Stimulated activated CD4-positive, alpha-beta T cell treated with anti-CD3 and anti-CD28 coated beads, Interleukin-2, amount 100 ng/mL, for 24 hours (primary cell): ENCODE measurements at places on chromosomes 4 and X.

DNA sequence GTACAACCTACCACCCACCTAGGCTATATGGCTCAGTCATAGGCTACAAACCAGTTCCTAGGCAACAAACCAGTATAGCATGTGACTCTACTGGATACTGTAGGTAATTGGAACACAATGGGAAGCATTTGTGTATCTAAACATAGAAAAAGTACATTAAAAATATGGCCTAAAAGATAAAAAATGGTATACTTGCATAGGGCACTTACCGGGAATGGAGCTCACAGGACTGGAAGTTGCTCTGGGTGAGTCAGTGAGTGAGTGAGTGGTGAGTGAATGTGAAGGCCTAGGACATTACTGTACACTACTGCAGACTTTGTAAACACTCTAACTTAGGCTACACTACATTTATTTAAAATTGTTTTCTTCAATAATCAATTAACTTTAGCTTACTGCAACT lies 139.2 kb upstream of the RBPJ start:
- DNase-seq: no peak

GRCh38 chr4:158146736-158147135 lies 26.1 kb downstream of the GASK1B start:
- DNase-seq: no peak

DNA sequence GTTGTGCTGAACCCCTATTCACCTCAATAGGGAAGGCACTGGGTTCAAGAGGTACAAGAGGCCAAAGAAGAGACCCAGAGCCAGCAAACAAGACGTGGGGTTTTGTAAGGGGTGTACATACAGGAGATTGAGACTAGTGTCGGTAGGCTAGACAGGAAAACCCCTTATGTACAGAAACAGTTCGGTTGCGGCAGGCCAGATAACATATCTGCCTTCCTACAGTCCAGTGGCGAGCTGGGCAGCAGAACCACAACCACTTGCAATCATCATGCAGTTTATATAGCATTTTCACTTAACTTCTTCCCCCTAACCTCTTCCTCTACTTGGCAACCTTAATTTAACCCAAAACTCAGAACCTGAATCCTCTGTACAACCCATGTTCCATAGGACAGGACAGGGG lies 422.2 kb downstream of the PDHA2 start:
- no peak for DNase-seq

DNA sequence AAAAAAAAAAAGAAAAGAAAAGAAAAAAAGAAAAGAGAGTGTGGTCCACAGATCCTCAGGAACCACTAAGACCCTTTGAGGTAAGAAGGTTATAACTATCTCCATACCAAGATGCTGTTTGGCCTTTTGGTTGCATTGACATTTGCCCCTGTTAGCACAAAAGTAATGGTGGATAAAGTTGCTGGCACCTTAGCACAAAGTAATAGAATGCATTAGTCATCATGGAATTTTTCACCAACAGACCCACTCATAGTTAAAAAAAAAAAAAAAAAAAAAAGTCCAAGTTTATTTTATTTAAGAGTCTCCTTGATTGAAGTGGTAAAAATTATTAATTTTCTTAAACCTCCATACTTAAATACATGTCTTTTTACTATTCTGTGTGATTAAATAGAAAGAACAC lies 78.4 kb upstream of the RBPJ start:
- no peak for DNase-seq

- DNase-seq: no peak
Measured at GRCh38 chr4:112451104-112451503, 64.9 kb downstream of the NEUROG2 start.

DNA sequence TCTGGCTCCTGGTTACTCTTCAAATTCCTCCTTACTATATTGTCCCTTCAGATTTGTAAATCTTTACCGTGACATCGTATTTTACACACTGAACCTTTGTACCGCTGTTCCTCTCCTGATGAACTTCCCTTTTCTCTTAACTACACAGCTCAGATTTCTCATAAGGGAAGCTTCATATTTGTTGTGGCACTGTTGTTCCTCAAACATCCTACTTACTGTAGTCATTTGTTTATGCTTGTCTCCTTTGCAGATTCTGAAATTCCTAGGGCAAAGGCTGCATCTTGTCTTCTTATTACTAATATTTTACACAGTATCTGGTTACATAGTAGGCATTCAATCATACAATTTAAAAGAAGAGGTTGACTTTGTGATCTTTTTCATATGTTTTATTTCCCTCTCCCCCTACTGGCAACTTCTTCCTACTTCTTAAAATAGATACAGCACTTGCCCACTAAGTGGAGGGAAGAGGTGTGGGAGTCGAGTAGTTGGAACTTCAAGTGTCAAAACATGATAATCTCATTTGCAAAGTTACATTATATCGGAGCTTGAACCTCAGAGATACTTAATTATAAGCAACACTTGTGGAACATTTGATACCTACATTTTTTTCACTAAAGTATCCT lies 50.0 kb downstream of the TET2 start:
- no peak for DNase-seq

DNA sequence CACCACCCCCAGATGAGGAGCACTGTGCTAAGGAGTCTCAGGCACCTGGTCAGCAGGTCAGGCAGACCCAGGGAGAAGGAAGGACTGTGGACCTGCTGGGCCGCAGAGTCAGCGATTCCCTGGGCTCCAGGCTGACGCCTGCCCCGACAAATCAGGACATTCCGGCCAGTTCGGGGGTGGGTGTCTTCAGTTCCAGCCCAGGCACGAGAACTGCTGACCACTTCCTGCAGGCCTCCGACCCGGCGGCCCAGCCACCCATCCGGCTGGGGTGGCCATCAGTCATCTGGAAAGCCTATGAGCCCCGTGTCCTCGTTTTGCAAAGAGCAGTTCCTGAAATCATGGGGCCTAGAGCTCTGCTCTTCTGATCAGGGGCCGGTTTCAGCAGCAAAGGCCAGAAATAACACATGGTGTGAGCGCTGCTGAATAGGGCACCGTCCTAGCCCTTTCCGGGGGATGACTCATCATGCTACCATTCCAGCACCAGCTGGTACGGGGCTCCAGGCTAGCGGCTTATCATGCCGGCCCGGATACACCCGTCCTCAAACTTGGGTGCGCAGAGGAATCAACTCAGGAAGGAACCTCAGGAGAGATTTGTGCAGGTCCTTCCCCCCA lies 7.8 kb upstream of the SH3TC1 start:
- DNase-seq: no peak

GRCh38 chr4:89142691-89143669 lies 31.6 kb downstream of the TIGD2 start:
- no peak for DNase-seq
